Left lung (tissue), 14 donors: ENCODE measurements at places on chromosomes 4 and X. TPM values are rescaled to one million over a fixed set of nuclear protein-coding genes. Genes with fewer than 3 reads are reported as not detected.

DNA sequence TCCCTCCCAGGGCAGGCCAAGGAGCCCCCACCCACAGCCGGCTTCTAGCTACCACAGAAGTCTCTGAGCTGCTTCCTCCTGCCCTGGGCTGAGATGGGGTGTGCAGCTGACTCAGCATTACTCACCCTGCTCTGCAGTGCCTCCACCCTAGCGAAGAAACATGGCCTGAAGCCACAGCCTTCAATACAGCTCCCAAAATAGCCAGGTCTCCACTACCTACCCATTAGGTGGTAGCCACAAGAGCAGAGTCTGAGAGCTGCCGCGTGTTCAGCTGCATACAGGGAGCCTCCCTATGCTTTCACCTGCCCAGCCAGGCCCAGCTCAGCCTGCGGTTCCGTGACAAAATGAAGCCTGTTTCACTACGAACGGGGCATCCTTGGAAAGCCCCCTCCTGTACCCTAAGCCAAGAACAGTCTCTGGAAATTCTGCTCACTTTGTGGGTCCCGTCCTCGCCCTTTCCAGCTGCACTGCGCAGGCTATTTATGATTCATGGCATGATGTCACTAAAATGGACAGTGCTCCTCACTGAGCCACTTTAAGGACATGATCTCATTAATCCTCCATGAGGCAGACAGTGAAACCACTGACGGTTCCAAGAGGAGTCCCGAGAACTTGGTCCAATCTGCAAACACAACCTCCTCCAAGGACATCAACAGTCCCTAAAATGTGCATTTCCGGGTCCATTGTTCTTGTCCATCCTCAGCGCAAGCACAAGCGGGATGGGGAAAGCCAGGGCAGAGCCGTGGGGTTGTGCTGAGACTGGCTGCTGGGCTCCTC lies 20.2 kb downstream of the WDR1 start:
- peak; percentile 86 for DNase-seq

GRCh38 chrX:15786915-15787314 lies 3.4 kb upstream of the ZRSR2 start:
- no peak for DNase-seq

DNA sequence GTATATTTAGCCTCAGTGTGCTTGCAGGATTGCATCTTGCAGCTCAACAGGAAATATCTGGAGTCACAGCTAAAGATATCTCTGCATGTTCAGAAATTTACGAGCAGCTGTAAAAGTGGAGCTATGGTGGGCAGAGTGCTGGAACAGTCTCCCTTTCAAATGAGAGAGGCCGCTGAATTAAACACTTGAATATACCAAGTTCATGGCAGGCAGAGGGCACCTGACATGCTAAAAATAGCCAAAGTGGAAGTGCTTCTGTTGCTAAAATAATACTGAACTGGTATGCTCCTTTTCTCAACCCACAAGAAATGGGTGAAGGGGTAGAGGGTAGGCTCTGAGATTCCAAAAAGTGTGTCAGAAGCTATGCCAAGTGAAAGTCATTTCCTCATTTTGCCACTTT lies 98.1 kb downstream of the MGST2 start:
- DNase-seq = no peak

DNA sequence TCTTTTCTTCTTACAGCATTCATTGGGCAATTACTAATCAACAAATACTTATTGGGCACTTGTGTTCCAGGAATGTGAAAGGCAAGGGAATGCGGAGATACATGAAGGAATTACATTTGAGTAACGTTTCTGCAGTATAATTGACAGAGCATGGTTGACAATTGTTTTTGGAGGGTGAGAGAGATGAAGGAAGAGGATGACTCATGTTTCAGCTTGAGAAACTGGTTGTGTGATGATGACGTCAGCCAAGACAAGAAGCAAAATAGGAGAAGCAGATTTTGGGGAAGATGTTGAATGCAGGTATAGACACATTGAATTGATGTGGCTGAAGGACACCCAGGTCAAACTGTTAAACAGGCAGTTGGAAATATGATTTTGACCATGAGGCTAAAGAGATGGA lies 8.0 kb upstream of the CPEB2 start:
- DNase-seq = no peak

Gene GAGE1
- polyA plus RNA-seq = not detected

DNA sequence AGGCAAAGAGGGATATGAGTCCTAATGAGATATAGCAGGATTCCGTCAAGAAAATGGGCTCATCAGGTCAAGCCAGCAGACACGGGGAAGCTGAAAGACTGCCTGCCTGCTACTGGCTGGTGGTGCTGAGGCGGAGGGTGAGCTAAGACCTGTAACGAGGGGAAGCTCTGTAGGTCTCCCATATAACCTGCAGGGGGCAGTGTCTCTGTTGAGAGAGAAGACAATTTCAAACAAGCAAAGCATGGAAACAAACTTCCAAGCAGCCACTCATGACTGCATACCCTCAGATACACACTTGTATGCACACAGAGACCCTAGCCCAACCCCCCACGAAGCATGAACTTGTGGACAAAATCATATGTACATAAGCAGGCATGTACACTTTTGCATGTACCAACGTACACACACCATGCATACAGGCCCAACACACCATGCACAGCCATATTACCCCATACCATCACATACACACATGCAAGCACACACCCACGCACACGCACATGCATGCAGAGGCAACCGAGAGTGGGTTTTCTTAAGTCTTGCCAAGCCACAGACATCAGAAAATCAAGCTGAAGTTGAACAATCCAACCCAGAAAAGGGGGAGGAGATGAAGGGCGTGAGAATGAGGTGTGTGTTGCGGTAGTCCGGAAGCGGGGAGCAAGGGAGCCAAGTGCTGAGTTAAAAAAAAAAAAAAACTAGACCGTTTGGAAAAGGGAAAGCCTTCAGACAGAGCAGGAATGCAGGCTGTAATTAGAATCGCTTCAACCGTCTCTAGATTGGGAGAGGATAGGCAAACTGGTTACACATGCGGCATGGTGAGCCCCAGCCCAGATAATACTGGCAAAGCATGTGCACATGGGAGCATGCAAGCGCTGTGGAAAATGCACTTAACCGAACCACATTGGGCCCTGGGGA lies 71.0 kb downstream of the PJA1 start:
- DNase-seq = no peak

GRCh38 chr4:53039741-53040458 lies 177.8 kb downstream of the RASL11B start:
- DNase-seq = no peak
